Stimulated activated CD4-positive, alpha-beta T cell treated with anti-CD3 and anti-CD28 coated beads, Interleukin-12 subunit alpha, Interleukin-12 subunit beta, amount 100 ng/mL, for 4 hours (primary cell): ENCODE measurements at places on chromosomes 16 and 17.

DNA sequence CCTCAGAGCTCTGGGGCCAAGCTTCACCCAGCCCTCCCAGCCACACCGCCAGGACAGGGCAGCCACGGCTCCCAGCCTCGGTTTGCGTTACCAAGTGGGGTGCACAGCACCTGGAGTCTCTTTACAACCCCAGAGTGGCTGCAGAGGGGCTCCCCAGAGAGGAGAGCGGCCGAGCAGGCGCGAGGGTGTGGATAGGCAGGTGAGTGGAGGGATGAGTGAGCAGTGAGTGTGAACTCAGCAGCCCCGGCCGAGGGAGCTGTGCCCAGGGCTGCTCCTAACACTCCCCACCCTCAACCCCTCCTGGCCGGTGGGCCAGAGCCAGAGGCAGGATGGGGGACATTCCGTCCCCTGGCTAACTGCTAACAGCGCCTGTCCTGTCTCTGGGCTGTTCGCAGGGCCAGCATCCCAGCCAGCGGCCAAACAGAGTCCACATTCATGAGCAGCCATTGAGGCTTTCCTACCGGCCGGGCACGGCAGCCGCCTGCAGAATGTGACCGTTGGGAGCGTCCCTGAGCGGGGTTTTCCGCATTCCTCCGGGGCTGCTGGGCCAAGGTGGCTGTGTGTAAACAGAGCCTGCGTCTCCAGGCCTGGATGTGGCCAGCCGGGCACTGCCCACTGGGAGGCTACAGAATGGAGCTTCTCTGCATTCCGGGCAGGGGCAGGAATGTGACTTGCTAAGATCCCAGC, 5.3 kb downstream of the ZNF469 start:
- no peak for DNase-seq

GRCh38 chr16:21697032-21697431, 33.3 kb downstream of the OTOA start:
- no peak for DNase-seq

DNA sequence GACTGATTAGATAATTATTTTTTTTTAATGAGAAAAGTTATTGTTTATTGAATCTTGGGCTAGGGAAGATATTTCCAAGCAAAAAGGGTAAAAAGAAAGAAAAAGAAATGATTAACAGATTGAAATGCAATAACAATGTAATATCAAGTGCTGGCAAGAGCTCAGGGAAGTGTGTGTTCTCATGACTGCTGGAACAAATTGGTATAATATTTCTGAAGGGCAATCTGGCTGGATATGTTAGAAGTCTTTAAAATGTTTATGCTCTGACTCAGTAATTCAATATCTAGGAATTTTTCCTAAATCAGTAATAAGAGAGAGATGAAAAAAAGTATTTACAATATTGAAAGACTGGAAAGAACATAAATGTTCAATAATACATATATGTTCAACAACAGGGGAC, 7.6 kb upstream of the ZNF624 start:
- no peak for DNase-seq

GRCh38 chr17:33804401-33804800, 450.7 kb upstream of the CCL2 start:
- DNase-seq, result no peak

- no peak for DNase-seq
These were observed 18.6 kb downstream of the CD300LB start for GRCh38 chr17:74512624-74513091.

GRCh38 chr17:44778656-44779210, 19.9 kb downstream of the ADAM11 start:
- no peak for DNase-seq
